Brain microvascular endothelial cell (primary cell): ENCODE measurements at places on chromosomes 3 and 15.

GRCh38 chr3:43906849-43907507 is 216.2 kb downstream of the ABHD5 start:
- no peak for DNase-seq

DNA sequence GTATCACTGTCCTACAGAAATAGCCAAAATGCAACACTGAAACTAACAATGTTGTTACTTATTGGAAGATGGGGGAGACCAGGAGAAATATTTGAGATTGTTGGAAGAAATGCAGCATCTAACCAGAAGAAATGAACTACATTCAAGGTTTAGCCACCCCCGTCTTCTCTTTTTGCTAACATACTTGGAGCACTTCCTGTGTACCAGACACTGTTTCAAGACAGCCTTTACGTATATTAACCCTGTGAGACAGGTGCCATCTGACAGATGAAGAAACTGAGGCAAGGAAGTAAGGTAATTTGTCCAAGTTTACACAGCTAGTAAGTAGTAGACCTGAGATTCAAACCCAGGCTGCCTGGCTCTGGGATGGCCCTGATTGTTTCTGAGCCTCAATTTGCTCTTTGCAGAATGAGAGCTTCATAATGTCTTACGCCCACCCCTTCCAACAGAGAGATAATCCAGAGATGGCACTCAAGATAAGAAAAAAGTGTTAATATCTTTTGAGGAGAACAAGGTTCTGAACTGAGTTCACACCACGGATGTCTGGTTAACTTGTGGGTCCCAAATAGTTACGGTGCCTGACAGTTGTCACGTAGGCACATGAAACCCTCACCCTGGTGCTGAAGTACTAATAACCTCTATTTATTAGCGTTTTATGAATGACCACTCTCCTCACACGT is 26.1 kb downstream of the RASGRP1 start:
- DNase-seq, result no peak

- DNase-seq, result no peak
Observed at GRCh38 chr3:50655009-50655830, 19.5 kb upstream of the DOCK3 start.

DNA sequence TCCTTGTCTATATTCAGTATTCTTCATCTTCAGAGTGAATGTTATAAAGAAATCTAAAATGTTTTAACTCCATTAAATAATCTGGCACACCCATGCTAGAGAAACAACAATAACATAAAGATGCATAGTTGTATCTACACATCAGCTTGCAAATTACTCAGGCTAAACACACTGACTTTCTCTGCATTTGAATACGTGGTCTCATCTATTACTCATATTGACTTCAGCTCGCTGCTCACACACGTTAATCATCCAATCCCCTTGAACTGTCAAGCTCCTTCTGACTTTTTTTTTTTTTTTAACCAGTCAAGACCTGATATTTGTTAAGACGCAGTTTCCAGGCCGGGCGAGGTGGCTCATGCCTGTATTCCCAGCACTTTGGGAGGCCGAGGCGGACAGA is 1137.3 kb upstream of the CADM2 start:
- no peak for DNase-seq

DNA sequence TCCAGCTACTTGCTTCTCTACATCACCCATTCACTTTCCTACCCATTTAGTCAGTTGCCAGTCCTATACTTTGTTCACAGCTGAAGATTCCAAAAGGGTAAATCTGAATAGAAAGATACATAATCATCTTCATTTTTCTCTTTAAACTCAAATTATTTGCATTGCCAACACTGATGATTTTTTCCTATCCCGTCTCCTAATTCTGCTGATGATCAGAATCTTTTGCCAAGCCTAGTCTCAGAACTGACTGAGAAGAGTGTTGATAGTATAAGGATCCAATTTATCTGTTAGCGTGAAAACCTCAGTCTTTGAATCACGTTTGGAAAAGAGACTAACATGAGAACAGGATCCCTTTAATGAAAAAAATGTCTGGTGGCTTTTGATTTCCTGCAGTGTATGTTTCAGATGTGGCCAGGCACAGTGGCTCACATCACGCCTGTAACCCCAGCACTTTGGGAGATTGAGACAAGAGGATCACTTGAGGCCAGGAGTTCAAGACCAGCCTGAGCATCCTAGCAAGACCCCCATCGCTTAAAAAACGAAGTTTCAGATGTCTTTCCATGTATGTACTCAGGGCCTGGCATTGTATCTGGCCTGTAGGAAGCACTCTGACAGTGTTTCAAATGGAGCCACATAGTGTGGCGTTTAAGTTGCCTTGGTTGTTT is 169.4 kb downstream of the KLHL25 start:
- DNase-seq, result no peak

- DNase-seq, result no peak
Observed at GRCh38 chr3:130900959-130901358, 7.1 kb downstream of the ATP2C1 start.

- no peak for DNase-seq
Observed at GRCh38 chr3:52681596-52681995, 4.1 kb downstream of the PBRM1 start.

GRCh38 chr3:13835246-13835645 is 44.6 kb downstream of the WNT7A start:
- DNase-seq, result no peak
